Esophagus squamous epithelium (tissue), 5 donors: ENCODE measurements at places on chromosomes 5 and 9.

DNA sequence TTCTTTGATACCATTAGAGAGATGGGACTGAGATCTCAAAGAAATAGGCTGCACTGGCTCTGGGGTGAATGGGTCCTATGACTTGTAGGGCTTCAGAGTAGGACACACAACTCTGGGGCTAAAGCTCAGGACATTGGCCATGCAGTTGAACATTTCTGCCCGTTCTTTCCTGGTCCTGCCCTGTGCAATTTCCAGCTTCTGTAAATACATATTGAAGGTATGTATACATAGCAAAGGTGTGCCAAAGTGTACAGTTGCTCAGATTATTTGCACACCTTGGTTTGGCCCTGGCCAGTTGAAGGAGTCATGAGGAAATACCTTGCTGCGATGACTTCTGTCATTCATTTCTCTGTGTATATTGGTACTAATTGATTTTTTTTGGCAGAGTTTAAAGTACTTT is 52.8 kb upstream of the TAF11L2 start:
- no peak for DNase-seq

DNA sequence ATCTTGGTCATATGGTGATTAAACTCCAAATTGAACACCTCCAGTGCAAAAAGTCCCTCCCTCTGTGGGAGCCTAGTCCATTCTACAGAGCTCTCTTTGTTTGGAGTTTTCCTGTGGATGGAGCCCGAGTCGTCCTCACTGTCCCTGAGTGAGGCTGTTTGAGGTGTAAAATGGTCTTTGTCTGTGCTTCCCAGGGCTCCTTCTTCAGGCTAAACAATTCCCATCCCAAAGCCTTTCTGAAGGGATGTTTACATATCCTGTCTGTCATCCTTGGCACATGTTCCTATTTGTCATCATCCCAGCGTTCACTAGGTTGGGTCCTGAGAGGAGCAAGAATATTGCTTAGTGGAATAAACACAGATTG is 68.9 kb downstream of the COL27A1 start:
- no peak for DNase-seq

- no peak for DNase-seq
These were observed 132.4 kb downstream of the DAB2IP start for GRCh38 chr9:121783521-121784507.

GRCh38 chr5:52910071-52910470 is 79.1 kb upstream of the ITGA2 start:
- DNase-seq, result no peak

DNA sequence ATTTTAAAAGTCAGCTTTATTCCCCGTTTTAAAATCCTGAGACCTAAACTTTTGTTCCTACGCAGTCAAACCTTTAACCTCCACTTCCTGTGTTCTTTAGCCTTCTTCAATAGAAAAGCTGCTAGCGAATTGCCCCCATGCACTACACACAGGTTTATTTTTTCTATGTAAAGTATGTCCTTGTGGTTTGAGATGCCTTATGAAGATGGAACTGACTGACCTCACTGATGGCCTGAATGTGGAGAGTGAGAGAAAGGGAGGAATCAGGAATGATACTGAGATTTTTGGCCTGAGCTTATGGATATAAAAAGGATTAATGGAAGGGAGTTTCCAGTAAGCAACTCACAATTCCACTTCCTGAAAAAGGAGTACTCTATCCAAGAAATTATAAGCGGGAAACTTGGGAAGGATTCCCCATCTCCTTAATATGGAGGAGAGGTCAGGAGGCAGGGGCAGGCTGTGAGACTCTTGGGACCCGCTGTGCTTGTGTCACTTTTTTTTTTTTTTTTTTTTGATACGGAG is 89.5 kb downstream of the UGCG start:
- DNase-seq, result no peak

- no peak for DNase-seq
These were observed 4.8 kb downstream of the NR3C1 start for GRCh38 chr5:143398451-143399237.

GRCh38 chr9:122837266-122837850 is 9.0 kb upstream of the PDCL start:
- DNase-seq, result no peak

- no peak for DNase-seq
These were observed 142.5 kb downstream of the ACER2 start for GRCh38 chr9:19551124-19551929.

DNA sequence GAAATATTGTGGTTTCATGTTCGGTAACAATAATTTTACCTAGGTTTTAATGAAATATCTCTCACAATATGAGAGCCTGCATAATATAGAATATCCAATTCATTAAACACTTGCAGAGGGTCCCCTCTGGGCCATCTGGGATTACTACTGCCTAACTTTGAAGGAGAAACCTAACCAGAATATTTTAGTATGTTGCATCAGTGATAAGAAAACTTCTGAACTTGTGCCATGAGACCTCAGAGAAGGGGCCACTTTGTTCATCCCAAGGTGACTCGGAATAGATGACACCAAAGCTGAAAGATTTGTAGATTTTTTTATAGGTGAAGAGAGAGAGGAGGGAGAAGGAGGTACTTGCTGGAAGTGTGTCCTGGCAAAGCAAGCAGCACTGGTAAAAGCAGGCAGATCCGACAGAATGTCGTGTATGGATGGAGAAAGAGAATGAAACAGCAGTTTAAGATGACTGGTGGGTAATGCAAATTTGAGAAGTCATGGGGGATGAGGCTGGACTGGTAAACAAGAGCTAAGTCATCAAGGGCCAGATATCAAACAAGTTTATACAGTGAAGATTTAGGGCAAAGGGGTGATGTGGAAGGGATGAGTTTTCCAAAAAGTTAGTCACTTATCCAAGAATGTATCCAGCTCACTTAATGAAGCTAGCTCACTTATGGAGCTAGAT is 372.3 kb downstream of the ADGRV1 start:
- no peak for DNase-seq

- no peak for DNase-seq
These were observed 3.9 kb downstream of the EXOC3 start for GRCh38 chr5:446883-447263.
